Left kidney (tissue), 8 donors: ENCODE measurements at places on chromosomes 1 and 21. TPM values are rescaled to one million over a fixed set of nuclear protein-coding genes. Genes with fewer than 3 reads are reported as not detected.

GRCh38 chr1:76262601-76263000 is 188.1 kb downstream of the ST6GALNAC3 start:
- no peak for DNase-seq

GRCh38 chr1:156203331-156203730 is 9.4 kb downstream of the SLC25A44 start:
- DNase-seq = no peak

GRCh38 chr21:37372951-37373350 is 6.4 kb downstream of the DYRK1A start:
- DNase-seq = no peak

Gene SCAMP3
- polyA plus RNA-seq = 55.7 TPM

GRCh38 chr1:159465191-159465603 is 25.7 kb downstream of the OR10J1 start:
- no peak for DNase-seq
